ENCODE measurements at places on chromosomes 4 and X.

DNA sequence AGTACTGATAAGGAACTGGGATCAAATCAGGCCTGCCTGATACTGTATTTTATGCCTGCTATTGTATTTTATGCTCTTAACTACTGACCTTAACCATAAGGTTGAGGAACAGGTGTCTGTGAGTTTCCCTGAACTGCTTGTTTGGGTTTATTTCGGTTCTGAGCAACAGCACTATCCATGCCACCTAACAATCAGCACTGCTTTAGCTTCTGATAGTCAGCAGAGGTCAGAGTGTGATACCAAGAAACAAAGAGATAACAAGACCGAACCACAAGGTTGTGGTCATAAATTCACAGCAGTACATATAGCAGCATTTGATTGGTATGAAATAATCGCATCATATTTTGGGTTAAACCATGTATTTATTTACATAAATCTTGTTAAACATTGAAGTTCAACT is 362.2 kb downstream of the FGF13 start:
- DNase-seq, result no peak

- no peak for DNase-seq
Measured at GRCh38 chr4:93501244-93501643, 327.3 kb upstream of the ATOH1 start.

DNA sequence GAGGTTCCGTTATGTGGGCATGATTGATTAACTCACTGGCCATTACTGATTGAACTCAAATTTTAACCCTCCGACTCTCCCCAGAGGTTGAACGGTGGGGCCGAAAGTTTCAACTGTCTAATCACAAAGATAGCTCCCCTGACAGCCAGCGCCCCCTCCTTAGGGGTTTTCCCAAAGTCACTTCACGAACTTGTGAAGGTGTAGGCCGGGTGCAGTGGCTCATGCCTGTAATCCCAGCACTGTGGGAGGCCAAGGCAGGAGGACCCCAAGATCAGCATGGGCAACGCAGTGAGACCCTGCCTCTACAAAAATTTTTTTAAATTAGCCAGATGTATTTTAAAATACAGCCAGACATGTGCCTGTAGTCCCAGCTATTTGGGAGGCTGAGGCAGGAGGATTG is 39.8 kb upstream of the RBM47 start:
- no peak for DNase-seq

DNA sequence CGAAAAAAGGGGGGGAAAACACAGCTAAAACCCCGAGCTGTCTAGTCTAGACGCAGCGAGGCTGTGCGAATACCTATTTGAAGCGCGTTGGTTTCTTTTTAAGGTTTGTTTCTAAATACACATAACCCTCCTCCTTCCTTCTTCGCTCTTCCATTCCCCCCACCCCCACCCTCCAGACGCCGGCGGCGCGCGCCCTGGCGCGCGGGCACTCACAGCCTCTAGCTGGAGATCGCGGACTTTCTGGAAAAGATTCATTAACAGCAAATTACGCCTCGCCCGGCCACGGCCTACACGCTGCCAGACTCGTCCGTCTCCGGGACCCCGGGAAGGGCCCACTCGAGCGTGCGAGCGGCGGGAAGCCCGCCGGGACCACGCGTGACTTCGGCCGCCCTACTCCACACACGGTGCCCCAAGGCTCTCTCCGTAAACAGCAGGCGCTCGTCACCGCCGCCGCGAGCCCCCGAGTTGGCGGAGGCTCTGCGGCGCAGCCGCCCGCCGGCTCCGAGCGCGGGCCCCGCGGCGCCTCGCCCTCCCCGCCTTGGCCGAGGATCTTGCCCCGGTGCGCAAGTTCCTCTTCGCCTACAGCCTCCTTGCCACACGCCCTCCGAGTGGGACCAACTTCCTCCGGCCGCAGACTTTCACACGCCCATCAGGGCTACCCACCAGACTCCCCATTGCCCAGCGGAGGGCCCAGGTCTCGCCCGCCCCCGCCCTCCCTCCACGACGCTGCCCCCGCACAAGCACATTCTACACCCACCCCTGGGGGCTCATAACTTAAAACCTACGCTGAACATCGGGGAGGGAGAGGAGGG is 2.0 kb downstream of the BCOR start:
- no peak for DNase-seq

- DNase-seq, result no peak
Measured at GRCh38 chr4:149293046-149293649, 522.5 kb downstream of the IQCM start.

DNA sequence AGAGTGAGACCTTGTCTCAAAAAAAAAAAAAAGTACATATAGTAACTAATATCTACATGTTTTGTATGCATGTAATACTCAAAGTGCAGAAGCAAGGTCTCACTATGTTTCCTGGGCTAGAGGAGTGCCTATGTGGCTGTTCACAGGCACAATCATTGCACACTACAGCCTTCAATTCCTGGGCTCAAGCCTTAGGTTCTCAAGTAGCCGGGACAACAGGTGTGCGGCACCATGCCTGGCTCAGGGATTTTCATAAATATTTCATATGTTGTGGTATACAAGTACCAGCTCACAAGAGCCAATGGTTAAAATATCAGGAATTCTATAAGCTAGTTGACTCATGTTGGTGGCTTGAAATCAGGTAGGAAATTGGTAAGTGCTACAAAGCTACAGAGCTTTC is 94.8 kb downstream of the LARP7 start:
- DNase-seq, result no peak

DNA sequence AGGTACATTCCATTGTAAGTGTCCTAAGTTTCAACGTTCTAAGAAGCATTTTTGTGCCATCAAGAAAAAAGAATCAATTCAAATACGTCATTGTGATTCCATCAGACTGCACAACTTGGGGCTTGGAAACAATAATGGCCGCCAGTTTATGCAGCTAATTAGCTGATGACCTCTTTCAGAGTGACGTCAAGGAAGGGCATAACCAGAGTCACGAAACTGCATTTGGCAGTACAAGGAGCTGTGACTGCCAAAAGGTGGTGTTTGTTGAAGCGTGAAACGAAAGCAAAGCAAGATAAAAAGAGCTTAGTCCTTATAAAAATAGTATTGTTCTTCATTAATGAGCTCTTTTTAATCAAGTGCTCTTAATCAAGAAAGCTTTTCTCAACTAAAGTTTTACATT is 81.1 kb upstream of the SH3RF1 start:
- DNase-seq, result no peak

- no peak for DNase-seq
Measured at GRCh38 chr4:74486905-74487304, 42.0 kb downstream of the AREG start.

DNA sequence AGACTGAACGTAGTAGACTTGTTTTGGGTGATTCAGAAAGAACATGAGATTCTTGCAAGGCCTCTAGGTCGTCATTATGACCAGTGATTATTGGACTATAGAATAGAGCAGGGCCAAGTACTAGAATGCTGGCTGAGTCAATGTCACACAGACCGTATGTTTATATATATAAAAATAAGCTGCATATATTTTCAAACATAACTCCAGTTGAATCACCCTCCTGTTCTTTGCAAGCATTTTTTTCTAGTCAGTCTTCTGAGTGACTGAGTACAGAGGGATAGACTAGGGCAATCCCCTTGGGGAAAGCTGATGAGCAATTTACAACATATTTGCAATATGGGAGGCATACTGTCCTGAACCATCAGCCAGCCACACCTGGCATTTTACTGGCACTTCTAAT is 48.4 kb upstream of the PRPS1 start:
- no peak for DNase-seq

All from stimulated activated CD8-positive, alpha-beta memory T cell treated with anti-CD3 and anti-CD28 coated beads, Interleukin-15, amount 100 ng/mL, for 24 hours (primary cell).